ENCODE measurements at places on chromosomes 6 and 20.

DNA sequence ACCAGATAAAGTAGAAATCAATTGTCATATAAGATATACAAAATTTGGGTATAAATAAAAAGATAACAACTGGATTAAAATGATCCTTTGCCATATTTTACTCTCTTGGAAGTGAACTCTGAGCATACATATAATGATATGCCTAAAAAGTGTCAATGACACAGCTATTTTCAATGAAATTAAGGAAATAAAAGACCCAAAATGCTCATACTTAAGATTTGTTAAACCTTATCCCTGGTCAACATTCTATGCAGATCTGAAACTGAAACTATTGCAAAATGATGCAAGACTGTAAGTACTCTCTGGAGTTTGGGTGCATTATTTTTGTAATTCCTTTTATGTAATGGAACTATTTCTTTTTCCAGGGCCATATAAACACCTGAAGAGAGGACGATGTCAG lies 119.0 kb upstream of the SGK1 start:
- H3K4me3 ChIP-seq: no peak overlapping the region
- no peak overlapping the region for H3K27ac ChIP-seq
- H3K36me3 ChIP-seq: no peaks in the 10 kb centered on the region
- no peaks in the 10 kb centered on the region for H3K4me1 ChIP-seq

DNA sequence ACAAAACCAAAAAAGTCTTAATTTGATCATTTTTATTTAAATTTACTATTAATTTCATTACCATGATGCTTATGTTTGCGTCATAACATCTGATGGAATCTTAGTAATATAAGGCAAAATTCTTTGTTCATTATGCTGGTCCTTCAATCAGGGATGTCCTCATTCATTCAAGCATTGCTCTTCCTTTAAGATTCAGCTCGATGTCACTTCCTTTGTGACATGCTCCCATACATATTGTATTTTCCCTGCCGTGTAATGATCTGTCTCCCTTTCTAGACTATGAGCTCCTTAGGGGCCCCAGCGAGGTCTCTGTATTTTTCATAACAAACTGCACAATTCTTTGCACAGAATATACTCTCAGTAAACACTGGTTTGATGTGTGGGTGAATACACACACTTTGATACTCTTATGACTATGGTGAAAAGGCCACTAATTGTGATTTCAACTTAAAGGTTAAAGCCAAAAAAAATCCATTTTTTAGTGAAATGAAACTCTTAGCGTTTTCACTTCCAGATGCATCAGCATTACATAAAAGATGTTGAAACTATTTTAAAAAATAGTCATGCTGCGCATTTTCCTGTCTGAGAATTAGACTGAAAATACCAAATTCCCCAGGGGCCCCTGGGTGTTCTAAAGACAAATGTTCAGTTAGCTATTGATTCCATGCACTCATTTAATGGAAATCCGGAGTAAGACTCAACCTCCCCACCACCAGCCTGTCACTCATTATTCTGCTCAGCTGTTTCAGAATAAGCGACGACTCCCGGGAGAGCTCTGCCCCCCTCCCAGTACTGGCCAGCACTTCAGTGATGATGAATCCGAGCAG lies 169.7 kb downstream of the ATXN1 start:
- no peaks in the 10 kb centered on the region for H3K27me3 ChIP-seq
- DNase-seq: no peak
- no peak overlapping the region for H3K4me3 ChIP-seq

DNA sequence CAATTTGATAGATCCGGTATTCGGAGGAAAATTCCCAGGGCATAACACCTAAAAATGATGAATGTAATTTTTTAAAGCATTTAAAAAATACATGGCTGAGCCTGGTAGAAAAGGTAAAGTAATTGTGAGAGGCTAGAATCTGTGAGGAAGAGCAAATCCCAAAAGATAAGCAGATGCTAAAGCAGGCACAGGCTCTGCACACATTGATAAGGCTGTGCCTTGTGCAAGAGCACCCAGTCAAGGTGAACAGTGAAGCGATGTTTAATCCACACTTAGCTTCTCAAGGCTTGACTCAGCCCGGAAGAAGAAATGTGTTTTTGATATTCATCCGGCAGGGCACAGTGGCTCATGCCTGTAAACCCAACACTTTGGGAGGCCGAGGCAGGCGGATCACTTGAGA lies 5.1 kb upstream of the EPB41L2 start:
- H3K36me3 ChIP-seq: no peaks in the 10 kb centered on the region
- H3K27ac ChIP-seq: no peak overlapping the region
- H3K4me3 ChIP-seq: no peak overlapping the region
- no peaks in the 10 kb centered on the region for H3K4me1 ChIP-seq

- H3K36me3 ChIP-seq: no peaks in the 10 kb centered on the region
- peak overlapping the region; percentile 82 for H3K27ac ChIP-seq
- no peaks in the 10 kb centered on the region for H3K27me3 ChIP-seq
- H3K4me3 ChIP-seq: no peak overlapping the region
- H3K4me1 ChIP-seq: peaks cover 16% of the 10 kb centered on the region
Observed at GRCh38 chr20:36856691-36857635, 19.0 kb upstream of the TLDC2 start.

DNA sequence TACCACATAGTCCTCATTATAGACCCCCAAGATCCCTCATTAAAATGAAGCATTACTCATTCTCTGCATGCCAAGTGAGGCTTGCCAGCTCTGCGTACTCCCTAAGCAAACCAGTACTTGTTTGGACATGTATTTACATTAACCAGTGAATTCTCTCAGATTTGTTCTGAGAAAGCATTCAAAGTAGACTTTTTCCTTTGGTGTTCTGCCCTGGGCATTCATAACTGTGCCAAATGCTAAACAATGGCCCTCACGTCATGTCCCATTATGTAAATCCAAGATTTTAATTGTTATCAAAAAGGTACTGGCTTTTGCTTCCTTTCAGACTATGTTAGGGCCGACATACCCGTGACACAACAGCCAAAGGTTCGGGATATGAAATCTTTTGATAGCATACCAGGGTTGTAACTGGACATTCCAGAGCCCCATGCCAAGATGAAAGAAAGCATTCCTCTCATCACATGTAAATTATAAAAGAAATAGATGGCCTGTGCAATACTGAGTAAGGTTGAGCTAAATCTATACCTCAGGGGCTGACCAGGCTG lies 164.2 kb downstream of the ADAT2 start:
- no peak overlapping the region for H3K4me3 ChIP-seq
- no peak for DNase-seq
- no peaks in the 10 kb centered on the region for H3K36me3 ChIP-seq
- H3K4me1 ChIP-seq: peaks cover 13% of the 10 kb centered on the region

DNA sequence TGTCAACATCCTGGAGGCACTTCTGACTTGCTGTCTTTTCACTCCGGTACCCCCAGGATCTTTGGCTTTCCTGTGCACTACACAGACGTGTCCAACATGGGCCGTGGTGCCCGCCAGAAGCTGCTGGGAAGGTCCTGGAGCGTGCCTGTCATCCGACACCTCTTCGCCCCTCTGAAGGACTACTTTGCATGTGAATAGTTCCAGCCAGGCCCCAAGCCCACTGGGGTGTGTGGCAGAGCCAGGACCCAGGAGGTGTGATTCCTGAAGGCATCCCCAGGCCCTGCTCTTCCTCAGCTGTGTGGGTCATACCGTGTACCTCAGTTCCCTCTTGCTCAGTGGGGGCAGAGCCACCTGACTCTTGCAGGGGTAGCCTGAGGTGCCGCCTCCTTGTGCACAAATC lies 12.0 kb upstream of the MAPRE1 start:
- H3K36me3 ChIP-seq: no peaks in the 10 kb centered on the region
- H3K4me3 ChIP-seq: no peak overlapping the region
- H3K27ac ChIP-seq: no peak overlapping the region
- H3K4me1 ChIP-seq: no peaks in the 10 kb centered on the region
- DNase-seq: no peak
- H3K27me3 ChIP-seq: no peaks in the 10 kb centered on the region

GRCh38 chr6:19380293-19380692 lies 456.9 kb upstream of the ID4 start:
- DNase-seq: no peak
- no peak overlapping the region for H3K27ac ChIP-seq
- H3K27me3 ChIP-seq: no peaks in the 10 kb centered on the region
- H3K36me3 ChIP-seq: no peaks in the 10 kb centered on the region
- H3K4me1 ChIP-seq: no peaks in the 10 kb centered on the region

DNA sequence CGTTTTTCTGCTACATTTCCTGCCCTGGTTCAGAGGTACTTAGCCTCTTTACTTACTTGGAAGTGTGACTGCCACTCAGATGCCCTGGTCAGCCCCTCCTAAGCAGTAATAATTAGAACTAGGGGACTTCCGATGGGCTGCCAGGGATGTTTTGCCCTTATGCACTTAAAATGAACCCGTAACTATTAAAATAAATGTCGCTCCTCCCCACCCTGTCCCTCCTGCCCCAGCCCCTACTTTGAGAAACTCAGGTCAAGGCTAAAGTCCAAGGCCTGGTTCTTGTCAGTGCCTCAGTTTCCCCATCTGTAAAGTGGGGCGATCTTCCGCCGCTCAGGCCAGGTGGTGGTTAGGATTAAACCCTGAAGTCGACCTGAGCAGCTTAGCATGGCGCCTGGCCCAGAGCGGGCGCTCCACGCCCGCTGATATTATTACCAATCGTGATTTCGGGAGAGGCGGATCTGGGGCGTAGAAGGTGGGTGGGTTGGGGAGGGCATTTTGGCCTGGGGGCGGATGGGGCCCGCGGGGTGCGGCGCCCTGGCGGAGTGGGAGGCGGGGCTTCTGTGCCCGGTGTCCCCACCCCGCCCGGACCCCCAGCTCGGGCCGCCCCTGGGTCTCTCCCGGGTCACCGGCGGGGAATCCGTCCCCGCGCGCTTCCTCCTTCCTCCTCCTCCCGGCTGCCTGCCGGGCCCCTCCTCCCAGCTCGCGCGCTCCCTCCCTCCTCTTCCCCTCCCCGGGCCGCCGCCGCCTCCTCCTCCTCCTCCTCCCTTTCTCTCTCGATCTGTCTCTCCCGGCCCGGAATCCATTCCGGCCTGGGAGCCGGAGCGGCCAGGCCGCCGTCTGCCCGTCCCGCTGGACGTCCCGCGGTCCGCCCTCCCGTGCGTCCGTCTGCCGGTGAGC lies at the start of gene SRC:
SRC (plus strand) TSS at position 802 of the 897 bp plus-strand sequence. CDS start 38,014 bp downstream, outside the sequence.
- peak within 1 kb of the TSS; percentile 85 for H3K27ac ChIP-seq
- H3K4me1 ChIP-seq: peaks cover 45% of the 10 kb centered on the region
- peak within 1 kb of the TSS; percentile 81 for H3K4me3 ChIP-seq
- no peak for DNase-seq
- no peaks in the 10 kb centered on the region for H3K36me3 ChIP-seq
- no peaks in the 10 kb centered on the region for H3K27me3 ChIP-seq

GRCh38 chr6:25369036-25369432 lies 89.9 kb downstream of the CARMIL1 start:
- DNase-seq: no peak
- H3K4me3 ChIP-seq: peak overlapping the region; percentile 33
- no peaks in the 10 kb centered on the region for H3K27me3 ChIP-seq
- peaks cover 67% of the 10 kb centered on the region for H3K4me1 ChIP-seq

DNA sequence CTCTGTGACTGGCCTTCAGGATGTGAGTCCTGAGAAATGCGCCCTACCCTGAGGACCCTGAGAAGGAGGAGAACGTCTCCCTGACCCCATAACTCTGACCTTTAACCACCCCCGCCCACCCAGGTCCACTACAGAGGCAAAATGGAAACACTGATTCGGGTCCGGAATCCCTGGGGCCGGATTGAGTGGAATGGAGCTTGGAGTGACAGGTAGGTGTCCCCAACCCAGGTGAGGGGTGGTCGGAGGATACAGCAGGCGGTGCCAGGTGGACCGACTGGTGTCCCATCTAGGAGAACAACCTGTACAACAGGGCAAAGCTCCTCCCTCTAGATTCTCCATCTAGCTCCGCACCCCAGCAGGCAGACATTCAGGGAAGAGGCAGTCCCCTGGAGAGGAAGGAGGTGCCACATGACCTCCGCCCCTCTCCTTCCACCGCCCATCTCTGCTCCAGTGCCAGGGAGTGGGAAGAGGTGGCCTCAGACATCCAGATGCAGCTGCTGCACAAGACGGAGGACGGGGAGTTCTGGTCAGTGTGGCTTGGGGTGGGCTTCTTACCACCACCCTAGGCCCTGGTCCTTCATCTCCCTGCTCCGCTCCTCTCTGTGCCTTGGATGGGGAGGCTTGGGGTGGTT lies 17.6 kb downstream of the CAPN11 start:
- no peak for DNase-seq
- H3K4me1 ChIP-seq: peaks cover 36% of the 10 kb centered on the region
- no peak overlapping the region for H3K27ac ChIP-seq
- H3K27me3 ChIP-seq: no peaks in the 10 kb centered on the region

- no peaks in the 10 kb centered on the region for H3K27me3 ChIP-seq
- H3K36me3 ChIP-seq: no peaks in the 10 kb centered on the region
- no peak for DNase-seq
- no peak overlapping the region for H3K27ac ChIP-seq
Observed at GRCh38 chr20:59082981-59083380, 40.4 kb upstream of the PRELID3B start.

DNA sequence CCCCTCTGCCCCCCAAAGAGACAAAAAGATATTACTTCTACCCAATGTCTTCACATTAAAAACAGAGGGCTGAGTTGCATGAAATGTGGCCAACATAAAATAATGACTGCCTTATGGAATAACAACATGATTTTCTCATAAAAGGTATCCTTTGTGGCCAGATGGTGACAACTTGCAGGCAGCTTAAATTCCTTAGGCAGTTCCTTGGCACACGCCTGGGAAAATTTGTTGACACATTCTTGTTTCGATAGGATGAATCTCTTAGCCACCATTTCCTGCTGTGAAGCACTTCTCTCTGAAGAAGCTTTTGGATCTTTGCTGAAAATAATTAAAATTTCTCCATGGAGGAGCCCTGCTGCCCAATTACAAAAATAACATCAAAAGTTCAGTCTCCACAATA lies 109.0 kb upstream of the COL21A1 start:
- H3K4me3 ChIP-seq: no peak overlapping the region
- H3K4me1 ChIP-seq: no peaks in the 10 kb centered on the region
- no peaks in the 10 kb centered on the region for H3K27me3 ChIP-seq
- no peak overlapping the region for H3K27ac ChIP-seq

GRCh38 chr6:20919677-20920385 lies 385.6 kb downstream of the CDKAL1 start:
- H3K27ac ChIP-seq: no peak overlapping the region
- H3K36me3 ChIP-seq: no peaks in the 10 kb centered on the region
- no peak overlapping the region for H3K4me3 ChIP-seq
- no peak for DNase-seq
- no peaks in the 10 kb centered on the region for H3K27me3 ChIP-seq
- no peaks in the 10 kb centered on the region for H3K4me1 ChIP-seq

GRCh38 chr20:25289886-25290597 lies 42.2 kb downstream of the PYGB start:
- peaks cover 17% of the 10 kb centered on the region for H3K4me1 ChIP-seq
- peaks cover 60% of the 10 kb centered on the region for H3K36me3 ChIP-seq
- no peak overlapping the region for H3K27ac ChIP-seq
- no peaks in the 10 kb centered on the region for H3K27me3 ChIP-seq
- DNase-seq: no peak
